ENCODE measurements at places on chromosomes 3 and 15. TPM values are rescaled to one million over a fixed set of nuclear protein-coding genes. Genes with fewer than 3 reads are reported as not detected.

The ACKR2 gene
- total RNA-seq, result under 0.01 TPM

The ESYT3 gene
- 0.58 TPM for total RNA-seq

The ZIC1 gene
- not detected for total RNA-seq

The EPHA3 gene
- 0.71 TPM for total RNA-seq

The GP5 gene
- under 0.01 TPM for total RNA-seq

The ITIH4 gene
- total RNA-seq, result 0.29 TPM

The CLRN1 gene
- not detected for total RNA-seq

The RAD51 gene
- 5.5 TPM for total RNA-seq

The TMEM44 gene
- 12.6 TPM for total RNA-seq

The HIGD1A gene
- total RNA-seq, result 192 TPM

The DPPA2 gene
- not detected for total RNA-seq

The CYP1A1 gene
- total RNA-seq, result not detected

The ALDH1L1 gene
- total RNA-seq, result 2.9 TPM

The CYP19A1 gene
- total RNA-seq, result not detected

The SERPINI2 gene
- not detected for total RNA-seq

The FHIT gene
- total RNA-seq, result not detected

The CCDC13 gene
- 4.8 TPM for total RNA-seq

The SACM1L gene
- 22.7 TPM for total RNA-seq

The RPN1 gene
- total RNA-seq, result 588 TPM

The POU1F1 gene
- not detected for total RNA-seq

The GABRA5 gene
- total RNA-seq, result not detected

The ECE2 gene
- not detected for total RNA-seq

The FBLN2 gene
- total RNA-seq, result 16.1 TPM

The LRRC31 gene
- total RNA-seq, result not detected

The ZNF774 gene
- total RNA-seq, result 0.18 TPM

The IMPG2 gene
- 0.18 TPM for total RNA-seq

The ACKR4 gene
- total RNA-seq, result 0.58 TPM

The MED12L gene
- total RNA-seq, result 0.29 TPM

The RPL29 gene
- total RNA-seq, result 1,782 TPM

The POC1A gene
- 11.2 TPM for total RNA-seq

The CAV3 gene
- not detected for total RNA-seq

The TYRO3 gene
- total RNA-seq, result 12.7 TPM

The IQCH gene
- 2.3 TPM for total RNA-seq

The BNC1 gene
- 8.7 TPM for total RNA-seq

The XPC gene
- total RNA-seq, result 42.0 TPM

The GPR149 gene
- not detected for total RNA-seq

The SLC2A2 gene
- total RNA-seq, result not detected

The PARP15 gene
- not detected for total RNA-seq

The CD200R1 gene
- total RNA-seq, result not detected

The TF gene
- total RNA-seq, result not detected

The LRRC2 gene
- total RNA-seq, result not detected

The HRG gene
- not detected for total RNA-seq

The SLC22A13 gene
- total RNA-seq, result not detected

The FGF12 gene
- under 0.01 TPM for total RNA-seq

The KLHDC8B gene
- 17.7 TPM for total RNA-seq

All from myometrial cell (primary cell).